ENCODE measurements at places on chromosomes 4 and X.
A peak's percentile ranks its signal among the peaks of the same experiment; 100 is the strongest.

DNA sequence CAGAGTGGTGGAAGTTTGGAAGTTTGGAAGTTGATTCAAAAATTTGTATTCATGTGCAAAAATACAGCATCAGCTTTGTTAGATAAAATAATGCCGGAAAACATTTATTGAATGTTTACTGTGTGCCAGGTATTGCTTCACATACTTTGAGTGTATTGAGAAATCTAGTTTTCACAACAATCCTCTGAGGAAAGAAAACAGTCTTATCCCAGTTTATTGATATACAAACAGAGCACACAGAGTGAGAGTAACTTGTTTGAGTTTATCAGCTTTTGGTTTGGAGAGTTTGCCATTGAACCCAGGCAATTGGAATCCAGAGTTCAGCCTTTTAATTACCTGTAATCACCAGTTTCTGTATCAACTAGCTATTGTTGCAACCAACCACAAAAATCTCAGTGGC lies 127.2 kb upstream of the RPS6KA3 start:
- no peak for DNase-seq

DNA sequence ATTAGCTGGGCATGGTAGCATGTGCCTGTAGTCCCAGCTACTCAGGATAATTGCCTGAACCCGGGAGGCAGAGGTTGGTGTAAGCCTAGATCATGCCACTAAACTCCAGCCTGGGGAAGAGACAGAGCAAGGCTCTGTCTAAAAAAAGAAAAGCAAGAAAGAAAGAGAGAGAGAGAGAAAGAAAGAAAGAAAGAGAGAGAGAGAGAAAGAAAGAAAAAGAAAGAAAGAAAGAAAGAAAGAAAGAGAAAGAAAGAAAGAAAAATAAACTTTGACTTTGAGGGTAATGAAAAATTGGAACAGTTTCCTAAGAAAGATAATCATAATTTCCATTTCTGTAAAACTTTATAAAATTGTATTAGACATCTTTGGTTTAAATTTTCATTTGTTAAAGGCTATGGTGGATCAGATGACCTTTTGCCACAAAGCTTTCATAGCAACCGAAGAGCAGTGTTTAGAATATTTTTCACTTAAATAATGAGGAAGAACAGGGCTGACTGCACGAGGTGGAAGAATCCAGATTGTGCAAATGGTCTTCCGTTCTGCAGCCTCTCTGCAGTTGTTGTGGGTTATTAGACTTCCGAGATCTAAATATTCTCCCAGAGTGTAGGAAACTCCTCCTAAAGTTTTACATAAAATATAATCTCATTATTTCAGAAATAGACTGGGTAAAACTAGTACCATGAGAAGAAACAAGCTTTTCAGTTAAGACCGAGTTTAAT lies 55.9 kb downstream of the RBM47 start:
- no peak for DNase-seq

DNA sequence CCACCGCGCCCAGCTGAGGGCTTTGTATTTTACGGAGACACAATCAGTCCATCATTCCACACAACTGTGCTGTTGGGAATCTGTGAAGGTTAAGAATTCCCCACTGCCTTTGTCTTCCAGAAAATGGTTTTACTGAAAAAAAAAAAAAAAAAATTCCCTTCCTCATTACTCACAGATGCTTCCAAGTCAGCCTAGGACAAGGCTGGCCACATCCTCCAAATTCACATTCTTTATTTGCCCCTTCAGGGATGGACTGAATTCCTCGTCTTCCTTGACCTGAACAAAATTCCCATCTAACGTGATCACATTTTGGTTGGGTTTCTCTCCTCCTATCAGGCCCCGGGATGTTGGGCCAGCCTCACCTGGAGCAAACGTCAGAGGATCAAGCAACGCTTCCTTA lies 130.3 kb downstream of the DHRSX start:
- DNase-seq = peak; percentile 87

- no peak for DNase-seq
Measured at GRCh38 chr4:147968641-147969040, 236.8 kb downstream of the ARHGAP10 start.

- no peak for DNase-seq
Measured at GRCh38 chr4:8651661-8652180, 59.2 kb downstream of the CPZ start.

GRCh38 chr4:94339779-94340178 lies 2.9 kb downstream of the HPGDS start:
- no peak for DNase-seq

DNA sequence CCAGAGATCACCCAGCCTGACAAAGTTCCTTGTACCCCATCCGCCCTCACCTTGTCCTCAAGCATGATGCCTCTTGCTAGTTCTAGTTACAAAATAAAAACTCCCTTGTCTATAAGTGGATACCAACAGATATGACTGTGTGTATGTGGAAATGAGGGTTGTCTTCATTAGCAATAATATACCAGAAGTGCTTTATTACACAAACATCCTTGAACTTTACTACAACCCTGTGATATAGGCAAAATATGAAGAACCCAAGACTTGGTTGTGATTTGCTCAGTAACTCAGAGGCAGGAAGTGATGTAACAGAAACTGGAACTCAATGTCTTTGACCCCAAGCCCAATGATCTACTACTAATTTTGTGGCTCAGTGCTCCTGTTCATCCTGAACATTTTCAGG lies 97.6 kb downstream of the AKAP4 start:
- no peak for DNase-seq

DNA sequence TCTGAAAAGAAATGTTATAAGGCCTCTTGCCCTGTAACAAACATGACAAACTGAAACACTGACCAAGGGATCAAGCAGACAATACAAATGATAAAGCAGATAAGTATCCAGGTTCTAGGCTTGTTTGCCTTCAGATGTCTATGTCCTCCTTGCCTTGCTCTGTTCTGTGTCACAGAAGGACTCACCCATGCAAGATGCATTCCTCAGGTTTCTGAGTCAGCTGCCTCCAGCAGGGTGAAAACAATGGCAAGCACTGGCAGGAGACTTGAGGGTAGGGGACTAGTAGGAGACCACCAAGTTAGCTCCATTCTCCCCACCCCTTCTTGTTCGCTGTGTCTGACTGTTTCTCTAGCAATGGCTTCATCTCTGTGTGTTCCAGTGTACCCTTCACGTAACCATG lies 76.6 kb upstream of the CXXC4 start:
- no peak for DNase-seq

DNA sequence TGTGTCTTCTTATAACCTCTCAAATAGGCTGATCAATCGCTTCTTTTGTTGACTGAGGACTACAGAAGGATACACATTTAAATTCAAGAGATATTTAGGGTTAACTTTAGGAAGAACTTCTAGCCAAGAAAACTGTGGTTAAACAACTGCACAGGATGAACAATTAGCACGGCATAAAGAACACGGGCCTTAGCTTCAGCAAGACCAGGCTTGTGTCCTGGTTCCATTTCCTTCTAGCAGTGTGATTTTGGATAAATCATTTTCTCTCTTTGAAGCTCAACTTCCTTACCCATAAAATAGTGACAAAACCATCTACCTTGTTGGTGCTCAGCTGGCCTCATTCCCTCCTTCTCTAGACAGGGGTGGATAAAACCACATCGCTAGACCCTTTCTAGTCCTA lies 117.6 kb downstream of the TSPAN5 start:
- DNase-seq = no peak

DNA sequence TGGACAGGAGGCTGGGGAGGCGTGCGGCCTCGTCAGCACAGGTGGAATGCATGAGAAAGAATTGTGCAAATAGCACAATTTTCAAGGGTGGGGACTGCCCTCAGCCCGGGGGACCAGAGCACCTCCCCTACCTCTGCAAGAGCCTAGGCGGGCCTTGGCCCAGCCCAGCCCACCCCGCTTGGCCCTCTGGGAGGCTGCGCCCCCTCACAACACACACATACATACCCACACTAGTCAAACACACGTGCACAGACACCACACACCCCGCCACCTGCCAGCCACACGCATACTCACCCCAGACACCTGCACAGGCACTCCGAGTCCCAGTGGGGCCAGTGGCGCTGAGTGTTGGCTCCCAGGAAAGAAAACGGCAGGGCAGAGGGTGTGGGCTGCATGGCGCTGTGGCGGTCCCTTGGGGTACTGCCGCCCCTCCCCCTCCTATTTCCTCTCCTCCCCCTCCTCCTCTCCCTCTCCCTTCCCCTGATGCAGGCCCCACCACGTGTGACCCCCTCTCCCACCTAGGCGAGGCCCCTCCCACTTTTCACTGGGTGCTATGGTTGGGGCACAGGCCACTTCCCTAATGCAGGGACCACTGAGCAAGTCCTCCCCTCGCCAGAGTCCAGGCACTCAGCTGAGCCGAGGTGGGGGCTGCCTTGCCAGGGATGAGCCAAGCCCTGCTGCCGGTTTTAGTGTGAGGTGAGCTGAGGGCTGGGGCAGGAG lies 84.5 kb downstream of the FAM53A start:
- no peak for DNase-seq

DNA sequence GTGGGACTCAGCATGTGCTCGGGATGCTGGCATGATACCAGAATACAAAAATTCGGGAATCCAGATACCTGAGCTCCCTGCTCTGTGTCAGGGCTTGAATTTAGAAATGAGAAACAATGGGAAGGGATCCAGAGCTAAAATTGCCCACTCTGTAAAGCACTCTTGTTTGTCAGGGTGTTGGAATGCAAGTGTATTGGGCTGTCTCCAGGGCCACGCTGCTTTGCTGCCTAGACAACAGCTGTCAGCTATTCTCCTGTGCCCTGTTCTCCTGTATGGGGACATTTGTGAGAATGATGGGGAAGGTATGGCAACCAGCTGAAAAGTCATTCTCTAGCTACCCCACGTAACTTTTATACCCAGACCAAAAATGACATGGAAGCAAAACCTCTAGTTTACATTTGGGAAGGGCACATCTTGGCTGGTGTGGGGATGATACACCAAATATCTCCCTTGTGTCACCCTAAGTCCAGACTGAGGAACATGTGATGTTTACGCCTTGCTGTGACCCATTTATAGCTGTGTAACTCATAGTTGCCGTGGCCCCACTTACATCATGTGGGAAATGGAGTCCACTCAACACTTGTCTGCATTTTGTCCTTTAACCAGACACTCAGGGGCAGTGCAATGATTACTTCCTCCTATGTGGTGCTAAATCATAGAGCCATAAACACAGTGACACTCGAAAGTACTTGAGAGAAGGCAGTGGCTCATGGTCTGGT lies 46.6 kb downstream of the SMPX start:
- DNase-seq = no peak

DNA sequence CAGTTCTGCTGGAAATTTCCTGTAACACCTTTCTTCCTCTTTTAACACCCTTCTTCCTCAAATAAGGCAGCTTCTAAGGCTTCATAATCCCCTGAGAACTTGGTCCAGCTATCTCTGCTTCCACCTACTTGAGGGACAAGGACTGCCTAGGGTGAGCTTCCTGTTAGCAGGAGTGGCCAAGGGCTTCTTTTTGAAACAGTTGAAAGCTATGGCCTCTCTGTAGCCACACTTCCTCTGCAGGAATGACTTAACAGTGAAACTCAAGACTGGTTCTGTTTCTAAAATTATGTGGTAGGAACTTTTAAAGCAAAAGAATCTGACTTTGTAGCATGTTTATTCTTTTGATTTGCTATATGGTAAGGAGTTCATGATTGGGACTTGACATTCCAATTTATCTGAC lies 108.5 kb upstream of the WDR1 start:
- no peak for DNase-seq

- no peak for DNase-seq
Measured at GRCh38 chr4:176031922-176032321, 33.7 kb upstream of the WDR17 start.

- DNase-seq = peak; percentile 50
Measured at GRCh38 chr4:126916049-126916625, 716.6 kb upstream of the INTU start.

GRCh38 chr4:113981591-113981990 lies 2.1 kb upstream of the ARSJ start:
- peak; percentile 63 for DNase-seq

GRCh38 chr4:176453658-176454057 lies 133.9 kb downstream of the SPCS3 start:
- no peak for DNase-seq

DNA sequence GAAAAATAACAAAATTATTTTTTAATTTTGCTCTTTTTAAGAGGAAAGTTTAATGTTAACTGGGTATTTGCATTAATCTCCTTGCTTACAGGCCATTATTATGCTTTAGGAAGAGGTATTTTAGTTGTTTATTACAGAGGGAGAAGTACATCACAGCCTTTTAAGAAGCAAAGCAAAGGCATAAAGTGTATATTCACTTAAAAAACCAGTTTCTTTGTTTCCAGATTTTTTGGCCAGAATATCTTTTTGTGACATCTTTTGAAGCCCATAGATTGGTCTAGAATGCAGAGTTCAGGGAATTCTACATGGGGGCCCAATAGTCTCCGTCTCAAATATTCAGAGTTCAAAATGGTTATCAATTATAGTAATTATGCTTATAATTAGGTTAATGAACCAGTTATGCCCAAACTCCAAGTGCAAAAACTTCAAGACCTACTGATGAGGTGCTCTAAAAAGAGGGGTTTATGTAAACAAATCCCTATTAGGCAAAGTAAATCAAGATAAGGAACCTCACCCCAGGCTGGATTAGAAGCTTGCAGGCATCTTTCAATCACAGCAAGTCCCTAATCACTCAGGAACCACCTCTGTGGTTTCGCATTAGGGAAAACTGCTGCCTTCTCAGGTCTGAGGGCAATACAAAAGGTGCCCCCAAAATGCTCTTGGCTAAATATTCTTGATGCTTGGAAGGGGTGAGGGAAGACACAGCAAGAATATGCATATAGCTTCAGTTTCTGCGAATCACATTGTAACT lies 1.4 kb downstream of the CXXC4 start:
- no peak for DNase-seq

DNA sequence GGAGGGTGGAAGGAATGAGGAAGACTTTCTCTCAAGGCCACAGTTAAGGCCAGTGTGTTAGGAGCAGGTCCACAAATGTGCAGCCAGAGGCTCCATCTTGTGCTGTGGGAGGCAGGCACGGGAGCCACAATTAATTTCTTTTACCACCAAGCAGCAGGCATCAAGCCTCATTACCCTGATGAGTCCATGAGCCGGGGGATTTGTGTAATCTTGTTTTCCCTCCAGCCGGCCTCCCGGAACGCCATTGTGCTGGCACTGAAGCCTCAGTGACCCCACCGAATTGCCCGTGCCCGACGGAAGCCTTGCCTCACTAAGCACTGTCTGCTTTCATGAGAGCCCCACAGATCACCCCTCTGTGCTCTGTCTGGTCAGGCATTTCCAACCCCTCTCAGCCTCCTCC lies 154.7 kb upstream of the STX18 start:
- no peak for DNase-seq

DNA sequence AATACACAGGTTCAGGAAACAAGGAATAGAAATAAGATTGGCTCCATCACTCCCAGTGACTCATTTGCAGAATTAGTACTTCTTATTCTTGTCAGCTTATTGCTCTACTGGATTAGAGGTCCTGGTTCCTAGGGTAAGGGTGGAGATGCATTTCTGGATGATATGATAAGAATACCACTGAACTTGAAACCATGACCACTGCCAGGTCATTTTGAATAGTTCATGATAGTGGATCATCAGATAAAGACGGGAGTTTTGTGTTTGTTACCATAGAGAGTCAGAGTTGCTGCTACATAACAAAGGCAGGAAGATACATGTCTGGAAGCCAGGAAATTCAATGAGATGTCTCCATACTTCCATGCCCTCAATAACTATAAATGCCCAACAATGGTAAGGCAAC lies 109.2 kb upstream of the FAT1 start:
- no peak for DNase-seq

Measured in fibroblast of skin of abdomen (primary cell).